ENCODE measurements at places on chromosomes 12 and 14.

- no peak for DNase-seq
Measured at GRCh38 chr12:2825132-2825531, 9.7 kb downstream of the NRIP2 start.

- DNase-seq: no peak
Measured at GRCh38 chr12:117090388-117090787, 8.8 kb downstream of the TESC start.

- DNase-seq: no peak
Measured at GRCh38 chr14:102187044-102187443, 47.3 kb downstream of the WDR20 start.

DNA sequence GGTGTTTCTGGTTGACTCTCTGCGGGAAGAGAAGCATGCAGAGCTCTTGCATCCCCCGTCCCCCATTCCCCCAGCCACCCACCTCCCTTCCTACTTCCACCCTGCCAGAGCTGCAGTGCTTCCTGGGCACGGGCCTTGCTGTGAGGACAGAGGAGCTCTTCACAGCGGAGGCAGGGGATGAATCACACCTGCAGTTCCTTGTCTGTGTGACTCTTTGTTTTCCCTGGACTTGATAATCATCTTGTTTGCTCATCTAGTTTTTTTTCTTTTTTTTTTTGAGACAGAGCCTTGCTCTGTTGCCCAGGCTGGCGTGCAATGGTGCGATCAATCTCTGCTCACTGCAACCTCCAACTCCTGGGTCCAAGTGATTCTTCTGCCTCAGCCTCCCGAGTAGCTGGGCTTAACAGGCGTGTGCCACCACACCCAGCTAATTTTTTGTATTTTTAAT lies 27.8 kb downstream of the ANKRD9 start:
- no peak for DNase-seq

DNA sequence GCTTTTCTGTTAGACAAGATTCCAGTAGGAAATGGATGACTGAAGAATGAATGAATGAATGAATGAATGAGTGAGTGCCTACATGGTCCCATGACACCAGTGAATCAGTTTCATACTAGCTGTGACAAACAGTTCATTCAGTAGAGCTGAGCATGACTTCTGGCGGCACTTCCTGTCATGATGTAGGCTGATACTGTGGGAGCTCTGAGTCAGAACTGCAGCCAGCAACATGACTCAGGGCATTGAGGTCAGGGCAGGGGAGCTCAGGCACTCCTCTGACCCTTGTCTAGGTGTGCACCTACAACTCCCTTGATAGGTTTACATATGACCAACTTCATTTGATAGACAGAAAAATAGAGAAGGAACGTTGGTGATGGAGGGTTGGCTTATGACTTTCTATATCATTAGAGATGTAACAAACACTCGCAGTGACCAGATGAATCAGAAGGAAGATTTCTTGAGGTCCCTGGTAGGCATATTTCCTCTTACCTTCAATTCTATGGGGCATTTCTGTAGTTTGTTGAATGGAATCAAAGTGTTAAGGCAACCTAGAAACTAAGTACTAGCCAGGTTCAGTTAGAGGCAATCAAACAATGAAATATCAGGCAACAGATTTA lies 139.3 kb upstream of the ARHGAP5 start:
- DNase-seq: peak; percentile 47

- DNase-seq: no peak
Measured at GRCh38 chr12:30964896-30965612, 38.5 kb downstream of the TSPAN11 start.

DNA sequence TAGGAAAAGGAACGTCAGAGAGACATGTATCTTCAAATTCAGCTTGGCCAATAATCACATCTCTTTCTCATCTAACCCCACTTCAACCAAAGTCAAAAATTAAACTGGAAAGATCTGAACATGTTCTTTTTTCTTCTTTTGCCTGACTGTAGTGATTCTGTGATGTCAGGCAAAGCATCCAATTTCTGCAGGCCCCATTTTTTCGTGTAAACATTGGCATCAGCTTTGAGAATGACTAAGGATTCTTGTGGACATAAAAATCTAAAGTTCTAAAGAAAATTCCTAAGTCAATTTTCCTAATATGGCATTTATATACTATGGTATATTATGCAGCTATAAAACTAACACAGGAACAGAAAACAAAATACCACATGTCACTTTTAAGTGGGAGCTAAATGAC lies 89.1 kb downstream of the STXBP6 start:
- DNase-seq: no peak

- no peak for DNase-seq
Measured at GRCh38 chr12:65725376-65725775, 98.9 kb upstream of the HMGA2 start.

DNA sequence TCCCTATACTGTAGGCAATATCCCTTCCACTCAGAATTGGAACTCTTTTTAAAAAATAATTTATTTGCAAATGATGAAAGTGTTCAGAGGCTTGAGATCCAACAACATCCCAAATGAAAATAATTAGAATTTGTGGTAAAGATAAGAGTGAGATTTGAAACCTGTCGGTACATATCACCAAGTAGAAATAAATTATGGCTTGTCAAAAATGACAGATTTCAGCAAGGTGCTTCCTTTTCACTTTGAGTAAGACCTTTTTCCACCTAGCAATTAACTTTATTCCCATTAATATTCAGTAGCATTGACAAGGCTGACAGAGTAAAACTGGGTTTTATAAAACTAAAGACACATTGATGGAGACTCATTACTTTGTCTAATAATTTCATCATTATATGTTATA lies 107.7 kb upstream of the PRKD1 start:
- no peak for DNase-seq

GRCh38 chr14:36974985-36975384 lies 197.4 kb downstream of the SLC25A21 start:
- DNase-seq: no peak

GRCh38 chr12:50100561-50100960 lies 3.2 kb upstream of the GPD1 start:
- DNase-seq: no peak

GRCh38 chr12:52756281-52756960 lies 20.7 kb downstream of the KRT76 start:
- no peak for DNase-seq

DNA sequence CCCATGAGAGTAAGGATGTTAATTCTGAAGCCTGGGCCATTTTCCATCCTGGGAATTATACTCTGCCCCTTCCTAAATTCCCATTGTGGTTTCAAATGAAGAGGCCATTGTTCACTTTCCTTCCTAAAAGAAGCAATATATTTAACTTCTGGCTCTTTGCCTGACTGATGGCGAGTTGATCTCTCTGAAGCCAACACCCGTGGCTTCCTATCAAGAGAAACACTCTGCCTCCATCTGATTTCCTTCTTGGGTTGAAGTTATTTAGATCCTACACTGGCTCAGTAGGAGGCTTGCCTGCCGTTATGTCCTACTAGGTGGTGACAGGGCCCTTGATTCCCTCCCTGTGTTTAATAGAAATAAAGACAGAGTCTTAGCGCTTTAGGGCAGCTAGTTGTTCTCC lies 97.4 kb downstream of the PRKCH start:
- DNase-seq: no peak

- DNase-seq: no peak
Measured at GRCh38 chr14:44287858-44288257, 219.2 kb downstream of the FSCB start.
